ENCODE measurements at places on chromosomes 1 and 21. TPM values are rescaled to one million over a fixed set of nuclear protein-coding genes. Genes with fewer than 3 reads are reported as not detected.

RGS13 gene
- total RNA-seq: not detected

FCGR3A gene
- 7.3 TPM for total RNA-seq

DNA sequence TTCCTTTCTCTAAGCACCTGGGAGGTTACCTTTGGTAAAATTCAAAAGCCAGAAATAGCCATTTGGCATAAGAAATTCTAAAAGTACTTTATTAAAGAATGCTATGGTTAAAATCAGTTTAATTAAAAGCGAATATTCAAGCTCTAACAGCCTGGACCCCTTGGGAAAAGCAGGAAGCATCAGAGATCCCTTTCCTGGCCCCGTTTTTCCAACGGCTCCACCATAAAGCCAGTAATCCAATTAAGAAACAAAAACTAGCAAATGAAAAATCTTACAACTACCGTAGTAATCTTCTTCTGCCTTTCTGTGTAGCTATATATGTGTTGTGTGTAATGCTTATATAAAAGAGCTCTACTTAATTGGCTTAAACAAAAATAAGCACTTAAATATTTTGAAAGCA lies 33.5 kb upstream of the NEK2 start:
- no peak overlapping the region for H3K27ac ChIP-seq
- H3K4me3 ChIP-seq: no peak overlapping the region
- no peaks in the 10 kb centered on the region for H3K36me3 ChIP-seq
- H3K4me1 ChIP-seq: no peaks in the 10 kb centered on the region

GRCh38 chr1:54219688-54220003 lies 19.7 kb downstream of the MRPL37 start:
- H3K4me3 ChIP-seq: no peak overlapping the region
- no peak for DNase-seq
- H3K36me3 ChIP-seq: peaks cover 10% of the 10 kb centered on the region
- H3K27me3 ChIP-seq: no peaks in the 10 kb centered on the region
- no peaks in the 10 kb centered on the region for H3K4me1 ChIP-seq

Measured in T-cell (primary cell).